NK-92 treated with Interleukin-12 subunit alpha and Interleukin-12 subunit beta, amount 100 ng/mL, for 24 hours (cell line): ENCODE measurements at places on chromosomes 7 and 10.
A peak's percentile ranks its signal among the peaks of the same experiment; 100 is the strongest.

DNA sequence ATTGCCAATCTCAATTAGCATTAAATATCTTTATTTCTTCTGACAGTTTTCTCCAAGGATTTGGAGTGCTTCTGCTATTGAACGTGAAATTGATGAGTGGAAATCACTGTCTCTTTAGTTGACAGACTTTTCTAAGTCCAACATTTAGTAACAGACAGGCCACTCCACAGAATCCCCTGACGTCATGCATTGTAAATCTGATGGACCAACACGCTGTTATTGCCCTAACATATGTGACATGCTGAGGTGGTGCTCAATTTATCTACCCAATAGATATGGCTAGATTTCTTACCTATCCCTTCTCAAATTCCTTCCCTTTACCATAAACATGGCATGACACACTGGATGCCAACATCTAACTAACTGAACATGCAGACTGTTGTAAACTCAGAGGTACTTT lies 240.6 kb upstream of the DGKB start:
- DNase-seq = no peak

DNA sequence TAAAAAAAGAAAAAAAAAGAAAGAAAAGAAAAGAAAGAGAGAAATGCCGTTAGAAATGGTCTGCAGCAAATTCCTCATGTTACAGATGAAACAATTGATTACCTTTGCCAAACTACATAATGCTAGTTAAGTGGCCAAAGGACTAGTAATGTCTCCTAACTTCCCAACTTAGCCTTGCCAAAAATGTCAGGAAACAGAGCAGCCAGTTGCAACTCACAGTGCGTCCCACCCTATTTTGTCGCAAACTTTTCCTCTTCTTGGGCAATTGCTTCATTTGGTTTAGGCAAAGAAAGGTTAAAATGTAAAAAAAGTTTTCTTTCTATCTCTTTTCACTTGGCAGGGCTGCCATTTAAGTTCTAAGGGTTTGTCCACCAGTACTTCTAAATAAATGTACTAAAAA lies 53.1 kb downstream of the APBB1IP start:
- DNase-seq = no peak

DNA sequence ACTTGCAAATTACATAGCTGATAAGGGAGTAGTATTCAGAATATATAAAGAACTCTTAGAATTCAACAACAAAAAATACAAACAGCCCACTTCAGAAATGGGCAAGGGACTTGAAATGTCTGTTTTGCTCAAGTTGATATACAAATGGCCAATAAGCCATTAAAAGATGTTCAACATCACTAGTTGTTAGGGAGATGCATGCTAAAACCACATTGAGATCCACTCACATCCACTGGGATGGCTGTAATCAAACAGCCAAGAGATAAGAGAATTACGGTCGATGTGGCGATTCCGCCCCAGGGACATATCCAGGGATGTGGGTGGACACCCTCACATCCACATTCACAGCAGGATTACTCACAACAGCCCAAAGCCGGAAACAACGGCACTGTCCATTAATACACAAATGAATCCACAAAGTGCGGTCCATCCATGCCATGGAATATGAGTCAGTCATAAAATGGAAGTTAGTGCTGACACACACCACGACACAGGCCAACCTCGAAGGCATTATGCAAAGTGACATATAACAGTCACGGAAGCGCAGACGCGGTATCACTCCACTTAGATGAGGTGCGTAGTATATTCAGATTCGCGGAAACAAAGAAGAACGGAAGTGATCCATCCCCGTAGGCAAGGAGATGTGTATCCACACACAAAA lies 227.8 kb downstream of the DNAJB6 start:
- no peak for DNase-seq

- DNase-seq = peak; percentile 24
Measured at GRCh38 chr7:42964849-42965805, 33.0 kb downstream of the MRPL32 start.

DNA sequence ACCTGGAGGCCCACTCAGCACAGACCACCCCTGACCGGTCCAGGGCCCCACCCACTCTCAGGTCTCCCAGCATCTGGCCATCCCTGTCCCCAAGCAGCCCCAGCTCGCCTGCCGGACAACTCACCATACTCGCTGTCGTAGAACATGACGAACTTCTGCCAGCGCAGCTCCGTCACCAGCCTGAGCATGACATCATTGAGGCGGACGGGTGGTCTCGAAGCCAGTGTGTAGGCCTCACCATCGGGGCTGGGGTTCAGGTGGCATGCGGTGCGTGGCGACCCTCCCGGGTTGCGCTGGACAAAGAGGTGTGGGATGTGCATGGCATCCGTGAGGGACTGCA lies 160.4 kb downstream of the GRID1 start:
- no peak for DNase-seq

GRCh38 chr10:5775685-5776084 lies 37.5 kb downstream of the GDI2 start:
- DNase-seq = no peak

GRCh38 chr10:33032654-33033151 lies 74.7 kb upstream of the ITGB1 start:
- DNase-seq = no peak

GRCh38 chr7:102095321-102096011 lies 191.2 kb upstream of the SH2B2 start:
- DNase-seq = no peak

- no peak for DNase-seq
Measured at GRCh38 chr10:119762805-119763798, 37.3 kb downstream of the INPP5F start.

- DNase-seq = no peak
Measured at GRCh38 chr7:120933475-120933874, 17.1 kb upstream of the ING3 start.

GRCh38 chr7:46175221-46175620 lies 254.1 kb upstream of the IGFBP3 start:
- no peak for DNase-seq

DNA sequence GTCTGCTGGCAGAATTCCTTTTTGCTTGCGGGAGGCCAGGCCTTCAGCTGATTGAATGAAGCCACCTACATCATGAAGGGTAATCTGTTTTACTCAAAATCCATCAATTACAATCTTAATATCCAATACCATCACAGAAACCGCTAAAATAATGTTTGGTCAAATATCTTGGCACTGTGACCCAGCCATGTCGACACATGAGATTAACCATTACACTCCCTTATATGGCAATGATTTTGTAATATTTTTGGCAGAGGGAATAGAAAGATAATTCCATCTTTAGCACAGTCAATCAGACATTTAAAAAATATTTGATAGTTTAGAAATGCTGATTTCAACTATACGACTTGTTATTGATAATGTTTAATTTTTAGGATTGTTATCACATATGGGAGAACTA lies 36.5 kb upstream of the SLC39A12 start:
- DNase-seq = no peak

- no peak for DNase-seq
Measured at GRCh38 chr10:101922846-101923245, 79.2 kb upstream of the KCNIP2 start.

GRCh38 chr7:75920431-75921161 lies 5.6 kb downstream of the POR start:
- DNase-seq = no peak

DNA sequence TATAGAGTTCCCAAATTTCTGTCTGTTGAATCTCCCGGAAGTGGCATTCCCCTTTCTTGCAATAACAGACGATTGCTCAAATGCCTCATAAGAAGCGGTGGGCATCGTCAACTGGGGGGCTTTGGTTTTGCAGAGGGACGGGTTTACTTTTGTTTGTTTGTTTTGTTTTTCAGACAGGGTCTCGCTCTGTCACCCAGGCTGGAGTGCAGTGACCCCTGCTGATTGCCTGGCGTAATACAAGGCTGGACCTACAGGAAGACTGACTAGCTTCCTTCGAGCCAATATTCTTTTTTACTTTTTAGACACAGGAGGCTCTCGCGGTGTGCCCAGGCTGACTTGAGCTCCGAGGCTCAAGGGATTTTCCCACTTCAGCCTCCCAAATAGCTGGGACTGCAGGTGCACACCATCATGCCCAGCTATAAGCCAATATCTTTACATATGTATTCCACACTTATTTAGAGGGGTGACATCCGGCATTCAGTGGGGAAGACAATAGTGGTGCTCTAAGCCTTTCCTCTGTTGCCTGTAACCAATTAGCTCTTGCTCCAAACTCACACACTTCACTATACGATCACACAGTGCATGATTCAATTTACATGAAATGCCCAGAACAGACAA lies 58.1 kb downstream of the FHIP2A start:
- DNase-seq = peak; percentile 15

DNA sequence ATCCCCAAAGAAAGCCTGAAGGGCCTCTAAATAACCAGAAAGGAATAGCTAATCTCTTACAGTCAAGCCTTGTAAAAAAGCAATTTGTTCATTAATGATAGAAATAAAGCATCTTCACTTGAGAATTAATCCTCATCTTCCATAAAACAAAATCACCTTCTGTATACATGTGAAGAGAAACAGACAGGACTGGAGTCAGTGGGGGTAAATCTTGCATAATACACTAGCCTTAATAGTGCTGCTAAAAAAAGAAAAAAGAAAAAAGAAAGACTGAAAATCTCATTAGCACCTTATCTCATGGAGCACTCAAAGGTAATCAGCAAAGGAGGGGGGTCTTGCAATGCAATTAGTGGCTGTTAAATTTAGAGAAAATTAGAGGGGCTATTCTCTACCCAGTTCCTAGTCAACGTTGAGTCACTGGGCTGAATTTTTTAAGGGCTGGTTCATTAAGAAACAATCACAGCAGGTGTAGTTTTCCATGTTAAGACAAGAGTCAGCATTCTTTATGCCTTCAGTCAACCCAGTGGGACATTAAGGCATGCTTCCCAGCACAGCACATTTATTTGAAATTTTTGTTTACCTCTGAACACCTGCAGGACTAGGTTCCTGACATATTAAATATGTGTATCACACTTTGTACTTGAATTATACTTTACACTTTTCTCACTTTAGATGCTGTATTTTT lies 1455.7 kb upstream of the CELF2 start:
- DNase-seq = no peak

GRCh38 chr10:104230490-104230889 lies 1.7 kb downstream of the CFAP43 start:
- DNase-seq = no peak

DNA sequence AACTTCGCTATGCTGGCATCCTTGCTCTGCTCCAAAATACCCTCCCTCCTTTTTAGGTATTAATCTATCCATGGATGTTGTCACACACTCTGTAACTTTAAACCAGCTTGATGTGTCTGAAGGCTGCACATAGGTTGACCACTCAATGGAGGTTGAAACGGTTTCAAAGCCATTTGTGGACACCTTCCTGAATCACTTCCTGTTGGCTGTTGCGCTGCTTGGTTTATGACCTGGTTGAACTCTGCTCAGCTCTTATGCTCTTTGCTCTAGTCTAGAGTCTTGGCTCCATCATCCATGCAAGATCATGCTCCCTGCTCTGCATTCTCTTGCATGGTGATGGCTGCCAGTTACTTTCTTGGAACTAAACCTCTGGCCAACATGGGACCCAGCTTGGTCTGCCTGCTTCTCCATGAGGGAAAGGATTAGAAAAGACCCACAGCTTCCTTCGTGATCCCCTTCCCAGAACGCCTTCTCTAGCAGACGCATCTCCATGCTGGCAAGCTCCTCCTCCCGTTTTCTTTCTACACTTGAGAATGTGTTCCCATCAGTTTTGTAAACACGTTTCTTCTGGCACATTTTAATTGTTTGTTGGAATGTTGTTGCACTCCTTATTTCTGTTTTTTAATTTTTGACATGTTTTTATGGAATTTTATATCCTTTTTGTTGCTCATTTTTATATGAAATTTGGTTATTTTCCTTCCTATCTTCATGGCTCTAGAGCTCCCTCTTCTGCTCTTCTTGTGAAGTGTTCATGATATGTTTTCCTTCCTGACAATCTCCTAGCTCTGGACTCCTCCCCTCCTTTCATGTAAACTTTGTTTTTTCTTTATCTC lies 149.8 kb downstream of the XPNPEP1 start:
- no peak for DNase-seq

GRCh38 chr7:55526770-55527169 lies 45.5 kb downstream of the VOPP1 start:
- no peak for DNase-seq

DNA sequence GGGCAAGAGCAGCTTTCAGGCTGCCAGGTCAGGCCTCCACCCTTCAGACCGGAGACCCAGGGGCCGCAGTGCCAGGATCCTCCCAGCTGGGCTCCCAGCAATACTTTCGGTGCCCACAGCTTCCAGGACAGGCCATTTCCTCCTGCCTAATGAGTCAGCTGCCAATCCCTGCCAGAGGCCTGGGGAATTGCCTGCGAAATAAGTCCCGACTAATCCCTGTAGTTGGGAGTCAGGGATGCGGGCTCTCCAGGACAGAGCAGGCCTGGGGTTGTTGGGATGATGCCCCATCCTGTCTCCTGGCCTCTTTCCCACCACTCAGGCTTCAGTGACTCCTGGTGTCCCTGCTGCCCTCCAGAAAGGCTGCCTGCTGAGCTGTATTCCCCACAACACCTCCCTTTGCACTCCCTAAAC lies 143.5 kb upstream of the UNC5B start:
- DNase-seq = no peak

DNA sequence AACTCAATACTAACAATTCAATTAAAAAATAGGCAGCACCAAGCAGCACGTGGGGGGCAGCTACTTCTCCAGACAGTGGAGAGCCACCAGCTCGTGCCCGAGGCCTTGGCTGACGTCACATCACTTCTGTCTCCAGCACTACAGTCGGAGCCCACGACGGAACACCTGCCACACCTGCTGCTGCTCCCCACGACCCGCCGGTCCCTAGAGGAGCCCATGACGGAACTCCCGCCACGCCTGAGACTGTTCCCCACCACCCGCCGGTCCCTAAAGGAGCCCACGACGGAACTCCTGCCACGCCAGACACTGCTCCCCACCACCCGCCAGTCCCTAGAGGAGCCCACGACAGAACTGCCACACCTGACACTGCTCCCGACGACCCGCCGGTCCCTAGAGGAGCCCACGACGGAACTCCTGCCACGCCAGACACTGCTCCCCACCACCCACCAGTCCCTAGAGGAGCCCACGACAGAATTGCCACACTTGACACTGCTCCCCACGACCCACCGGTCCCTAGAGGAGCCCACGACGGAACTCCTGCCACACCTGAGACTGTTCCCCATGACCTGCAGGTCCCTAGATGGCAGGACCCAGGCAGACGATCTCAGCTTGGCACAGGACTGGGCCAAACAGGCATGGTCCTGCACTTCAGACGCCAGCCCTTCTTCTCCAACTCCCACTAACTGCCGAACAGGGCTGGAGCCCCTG lies 258.0 kb downstream of the ELFN1 start:
- DNase-seq = no peak

DNA sequence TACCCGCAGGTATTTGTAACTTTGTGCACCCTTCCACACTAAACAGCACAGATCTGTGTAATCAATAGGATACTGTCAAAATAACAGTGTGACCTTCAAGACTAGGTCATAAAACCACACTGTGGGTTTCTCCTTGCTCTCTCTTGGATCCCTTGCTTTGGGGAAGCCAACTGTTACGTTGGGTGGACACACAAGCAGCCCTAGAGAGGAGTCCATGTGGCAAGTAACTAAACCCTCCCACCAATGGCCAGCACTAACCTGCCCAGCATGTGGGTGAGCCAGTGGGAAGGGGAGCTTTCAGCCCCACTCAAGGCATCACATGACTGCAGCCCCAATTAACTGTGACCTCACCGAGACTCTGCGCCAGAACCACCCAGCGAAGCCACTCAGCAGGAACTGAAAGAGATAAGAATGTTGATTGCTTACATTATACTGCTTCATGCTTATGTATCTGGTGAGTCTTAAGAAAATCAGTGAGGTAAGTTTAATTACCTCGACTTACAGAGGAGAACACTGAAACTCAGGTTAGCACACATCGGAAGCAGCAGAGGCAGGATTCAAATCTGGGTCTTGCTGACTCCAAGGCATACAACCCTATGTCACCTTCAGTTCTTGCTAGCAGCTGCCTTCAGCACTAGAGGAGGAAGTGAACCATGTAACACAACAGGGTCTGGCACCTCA lies 9.4 kb upstream of the ZC3HAV1 start:
- no peak for DNase-seq
